ENCODE measurements at places on chromosomes 1 and 21.
A peak's percentile ranks its signal among the peaks of the same experiment; 100 is the strongest.

DNA sequence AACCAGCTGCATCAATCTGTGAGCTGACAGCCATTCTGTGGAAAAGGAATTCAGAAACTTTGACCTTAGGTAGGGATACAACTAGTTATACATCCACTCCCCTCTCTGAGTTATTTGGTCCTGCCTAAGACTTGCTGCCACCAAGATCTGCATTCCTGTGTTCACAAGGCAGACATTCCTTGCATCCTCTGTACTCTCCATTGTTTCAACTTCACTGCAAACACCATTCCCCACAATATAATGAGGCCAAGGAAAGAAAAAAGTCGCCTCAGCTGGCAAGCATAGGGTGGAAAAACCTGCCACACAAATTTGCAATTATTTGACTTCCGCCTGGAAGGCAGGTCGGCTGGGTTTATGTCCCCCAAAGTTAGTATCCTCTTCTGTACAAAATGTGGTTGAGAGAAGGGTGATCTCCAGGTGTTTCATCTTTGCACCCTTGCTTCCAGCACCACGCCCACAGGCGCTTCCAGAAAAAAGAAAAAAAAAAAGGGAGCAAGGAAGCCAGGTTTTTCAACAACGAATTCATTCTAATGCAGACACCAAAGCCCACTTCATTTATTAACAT lies 676 bp upstream of the CTTNBP2NL start:
- no peak for DNase-seq

DNA sequence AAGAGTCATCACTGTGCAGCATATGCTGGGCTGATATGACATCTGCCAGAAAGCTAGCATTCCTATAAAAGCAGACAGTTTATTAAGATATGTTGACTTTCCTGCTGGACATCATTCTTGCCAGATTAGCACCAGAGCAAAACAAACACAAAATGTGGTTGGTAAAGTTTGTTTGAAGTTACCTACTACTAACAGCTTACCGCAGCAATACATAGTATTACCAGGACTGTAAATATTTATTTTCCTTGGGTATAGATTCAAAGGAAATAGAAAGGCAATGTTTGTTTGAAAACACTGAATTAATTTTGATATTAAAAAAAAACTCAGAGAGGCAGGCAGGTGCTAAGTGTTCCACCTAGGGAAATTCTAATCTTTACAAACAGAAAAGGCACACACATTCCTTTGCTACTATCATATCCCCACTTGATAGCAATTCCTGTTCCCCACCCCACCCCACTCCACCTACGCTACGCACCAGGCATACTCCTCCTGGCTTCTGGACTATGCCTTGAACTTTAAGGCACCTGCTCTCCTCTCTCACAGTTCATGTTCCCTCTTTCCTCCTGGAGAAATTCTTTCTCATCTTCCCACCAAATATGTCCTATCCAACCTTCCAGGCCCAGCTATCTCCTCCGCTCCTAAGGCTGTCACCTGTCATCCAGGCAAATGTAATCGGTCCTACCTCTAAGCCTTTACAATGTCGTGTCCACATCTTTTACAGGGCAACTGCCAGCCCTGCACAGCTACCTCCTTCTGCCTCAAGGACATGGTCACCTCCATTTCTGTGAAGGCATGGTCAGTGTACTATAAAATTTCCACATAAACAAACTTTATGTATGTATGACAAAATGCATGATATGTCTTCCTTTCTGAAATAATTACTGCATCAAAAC lies 34.7 kb downstream of the PTPN14 start:
- no peak for DNase-seq

DNA sequence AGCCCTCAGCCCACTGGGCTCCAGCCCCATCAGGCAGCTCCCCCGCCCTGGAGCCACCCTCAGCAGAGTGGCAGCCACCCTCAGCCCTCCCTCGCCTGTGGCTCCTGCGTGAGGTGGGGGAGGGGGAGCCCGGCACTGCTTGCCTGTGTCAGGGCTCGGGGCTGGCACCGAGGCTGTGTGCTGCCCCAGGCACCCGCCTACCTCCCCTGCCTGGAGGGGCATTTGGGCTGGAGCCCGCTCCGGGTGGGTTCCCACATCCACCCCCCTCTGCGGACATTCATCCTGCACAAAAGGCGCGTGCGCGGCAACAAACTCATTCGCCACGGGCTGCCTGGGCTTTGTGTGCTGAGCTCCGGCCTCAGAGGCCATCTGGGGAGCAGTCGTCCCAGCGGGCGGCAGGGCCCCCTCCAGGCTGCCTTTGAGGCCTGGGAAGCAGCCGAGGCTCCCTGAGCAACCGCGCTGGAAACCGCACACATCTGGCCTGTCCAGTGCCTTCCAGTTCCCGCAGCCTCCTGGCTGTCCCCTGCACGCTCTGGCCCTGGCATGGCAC lies 12.6 kb upstream of the TNFRSF14 start:
- DNase-seq = no peak

DNA sequence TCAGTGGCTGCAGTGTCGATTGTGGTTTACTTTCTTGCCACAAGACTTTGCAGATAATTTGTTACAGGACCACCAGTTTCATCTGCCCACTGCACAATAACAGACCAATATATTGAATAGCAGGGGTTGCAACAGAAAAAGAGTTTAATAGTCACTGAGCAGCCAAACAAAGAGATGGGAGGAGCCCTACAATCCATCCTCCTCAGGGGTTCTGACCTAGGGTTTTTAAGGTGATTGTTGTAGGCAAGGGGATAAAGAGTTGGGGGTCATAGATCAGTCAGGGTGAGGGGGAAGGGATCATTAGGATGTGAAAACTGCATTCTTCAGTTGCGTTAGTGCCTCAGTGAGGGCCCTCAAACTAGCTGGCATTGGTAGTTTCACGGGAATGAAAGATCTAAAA lies 110.7 kb upstream of the OLFM3 start:
- no peak for DNase-seq

DNA sequence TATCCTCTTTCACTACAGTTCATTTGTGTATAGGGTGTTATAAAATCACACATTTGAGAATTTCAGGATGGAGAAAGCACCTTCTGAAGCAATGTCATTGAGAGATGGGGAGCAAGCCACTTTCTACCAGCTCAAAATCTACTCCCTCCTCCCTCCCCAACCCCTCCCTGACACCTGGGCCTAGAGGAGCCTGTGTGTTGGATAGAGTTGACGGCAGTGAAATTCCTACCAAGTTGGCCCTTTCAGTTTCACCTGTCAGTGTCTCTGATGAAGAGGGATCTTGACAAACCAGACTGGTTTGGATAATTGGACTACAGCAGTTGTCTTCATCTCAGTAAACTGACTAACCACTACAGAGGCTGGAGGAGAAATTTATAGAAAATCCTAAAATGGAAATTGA lies 125.0 kb upstream of the HOOK1 start:
- no peak for DNase-seq

- DNase-seq = no peak
Observed at GRCh38 chr1:182246783-182247182, 144.8 kb downstream of the GLUL start.

DNA sequence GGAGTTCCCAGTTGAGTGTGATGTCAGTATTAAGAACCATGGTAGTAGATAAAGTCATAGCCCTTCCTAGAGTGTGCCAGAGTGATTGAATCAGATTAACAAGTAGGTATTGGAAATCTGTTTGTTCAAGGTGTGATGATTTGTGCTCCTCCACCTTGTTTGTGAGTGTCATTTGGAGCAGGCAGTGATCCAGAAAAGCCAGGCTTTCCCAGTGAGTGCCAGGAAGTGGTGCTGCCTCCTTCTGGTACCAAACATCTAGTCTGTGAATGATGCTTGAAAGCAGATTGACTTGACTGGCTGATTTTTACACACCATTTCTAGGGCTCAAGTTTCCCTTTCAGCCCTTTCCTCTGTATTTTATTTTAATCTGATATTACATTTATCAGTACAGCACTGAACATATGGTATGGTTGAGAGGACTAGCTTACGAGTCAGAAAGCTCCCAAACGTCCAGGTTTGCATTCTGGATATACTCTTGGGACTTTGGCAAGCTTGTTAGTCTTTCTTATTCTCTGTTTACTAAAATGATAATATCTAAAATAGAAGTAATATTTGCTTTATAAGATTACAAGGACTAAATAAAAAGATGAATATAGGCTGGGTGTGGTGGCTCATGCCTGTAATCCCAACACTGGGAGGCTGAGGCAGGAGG lies 100.7 kb downstream of the PATJ start:
- no peak for DNase-seq

DNA sequence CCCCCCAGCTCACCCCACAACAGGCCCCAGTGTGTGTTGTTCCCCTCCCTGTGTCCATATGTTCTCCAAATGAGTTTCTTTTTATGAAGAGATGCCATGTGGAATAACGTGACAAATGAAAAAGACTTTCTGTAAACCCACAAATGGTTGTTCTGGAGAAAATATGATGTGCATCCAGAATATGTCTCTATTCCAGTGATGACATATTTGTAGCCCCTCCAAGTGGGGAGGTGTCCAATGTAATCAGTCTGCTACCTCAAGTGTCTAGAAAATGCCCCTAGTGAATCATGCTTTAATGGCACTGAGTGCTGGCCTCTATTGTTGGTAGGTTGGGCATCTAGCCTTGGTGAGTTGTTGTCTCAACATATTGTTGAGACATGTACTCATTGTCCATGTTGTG lies 179.6 kb downstream of the KCNK2 start:
- DNase-seq = no peak

- no peak for DNase-seq
Observed at GRCh38 chr1:115228191-115228590, 109.9 kb downstream of the NGF start.

GRCh38 chr1:869499-870244 lies 54.1 kb upstream of the SAMD11 start:
- DNase-seq = peak; percentile 49

DNA sequence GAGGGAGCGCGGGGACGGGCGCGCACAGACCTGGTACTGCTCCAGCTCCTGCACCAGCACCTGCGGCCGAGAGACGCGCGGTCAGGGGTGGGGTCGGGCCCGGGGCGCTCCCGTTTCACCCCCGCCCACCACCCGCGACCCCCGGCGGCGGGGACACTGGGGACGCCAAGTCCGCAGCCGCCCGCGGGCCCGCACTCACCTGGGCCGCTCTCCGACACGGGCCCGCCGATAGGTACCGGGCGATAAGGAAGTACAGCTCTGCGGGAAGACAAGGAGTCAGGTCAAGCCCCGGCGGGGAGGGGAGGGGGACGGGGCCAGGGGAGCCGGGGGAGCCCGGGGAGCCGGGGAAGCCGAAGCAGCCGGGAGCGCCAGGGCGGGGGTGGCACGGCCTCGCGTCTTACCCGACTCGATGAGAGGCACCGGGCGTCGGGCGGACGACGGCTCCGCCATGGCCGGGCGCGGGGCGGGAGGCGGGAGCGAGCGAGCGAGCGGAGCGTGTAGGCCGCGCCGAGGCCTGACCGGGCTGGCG lies 326 bp downstream of the BRWD1 start:
- no peak for DNase-seq

GRCh38 chr1:54224233-54224632 lies 24.3 kb downstream of the MRPL37 start:
- no peak for DNase-seq

GRCh38 chr1:84090447-84091245 lies 53.4 kb upstream of the PRKACB start:
- DNase-seq = peak; percentile 49

- DNase-seq = no peak
Observed at GRCh38 chr1:233569636-233570035, 44.3 kb upstream of the KCNK1 start.

DNA sequence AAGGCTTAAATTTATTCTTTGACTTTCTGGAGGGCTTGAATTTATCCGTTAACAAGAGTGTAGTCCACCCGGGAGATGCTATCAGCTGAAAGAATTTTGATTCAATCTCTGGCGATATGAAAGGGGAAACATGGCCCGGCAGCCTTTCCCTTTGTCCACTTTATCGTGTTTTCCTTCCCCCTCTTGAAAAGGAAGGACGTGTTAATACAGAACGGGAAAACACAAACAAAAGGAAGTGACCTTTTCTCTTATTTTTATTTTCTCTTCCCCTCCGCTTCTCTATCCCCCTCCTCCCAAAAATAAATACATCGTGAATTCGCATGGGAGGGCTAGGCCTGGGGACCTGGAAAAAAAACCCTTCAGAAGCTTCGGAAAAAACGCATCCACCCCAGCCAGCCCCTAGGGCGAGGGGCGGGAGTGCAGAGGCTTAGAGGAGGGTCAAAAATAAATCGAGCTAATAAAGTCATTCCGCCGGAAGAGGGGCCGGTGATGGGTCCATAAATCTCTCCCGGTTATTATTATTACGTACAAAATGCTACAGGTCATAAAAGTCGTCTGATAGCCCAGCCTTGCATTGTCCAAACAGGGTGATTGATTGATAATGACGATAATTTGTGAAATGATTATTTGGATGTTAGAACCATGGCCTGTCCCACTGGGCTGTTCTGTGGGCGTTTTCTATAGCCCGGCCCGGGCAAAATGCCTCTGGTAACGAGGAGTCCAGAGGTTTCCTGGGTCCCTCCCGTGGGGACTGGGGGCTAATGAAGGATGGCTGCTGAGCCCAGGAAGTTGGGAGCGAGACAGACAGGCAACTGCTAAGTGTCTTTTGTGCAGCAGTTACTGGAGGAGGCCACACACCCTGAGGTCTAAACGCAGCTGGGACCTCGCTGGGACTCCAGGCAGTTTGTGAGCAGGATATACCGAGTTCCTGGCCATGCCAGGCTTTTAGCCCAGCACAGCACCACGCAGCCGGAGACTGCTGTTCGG lies 179.4 kb downstream of the PRDM16 start:
- DNase-seq = no peak

- no peak for DNase-seq
Observed at GRCh38 chr1:24558902-24559791, 3.3 kb downstream of the NCMAP start.

DNA sequence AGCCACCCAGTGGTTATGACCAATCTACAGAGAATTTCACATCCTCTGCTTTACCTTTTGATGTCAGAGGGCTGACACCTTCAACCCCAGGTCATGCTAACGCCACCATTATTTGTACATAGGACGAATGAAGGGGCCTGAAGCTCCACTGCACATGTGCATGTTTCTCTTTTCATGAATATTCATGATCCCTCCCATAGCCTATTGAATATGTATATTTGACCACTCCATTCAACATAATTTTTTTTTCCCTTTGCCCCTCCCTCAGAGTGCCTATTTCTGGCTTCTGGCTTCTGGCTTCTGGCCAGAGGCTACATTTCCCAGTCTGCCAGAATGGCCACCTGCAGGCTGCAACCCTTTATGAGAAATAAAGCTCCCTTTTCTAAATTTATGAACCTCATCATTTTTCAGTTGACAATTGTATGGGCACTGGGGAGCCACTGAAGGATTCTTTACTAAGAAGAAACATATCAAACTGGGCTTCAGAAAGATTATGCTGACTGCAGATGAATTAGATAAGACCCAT lies 406.7 kb downstream of the SIPA1L2 start:
- DNase-seq = no peak

GRCh38 chr1:22331618-22332423 lies 119.8 kb upstream of the ZBTB40 start:
- DNase-seq = no peak

DNA sequence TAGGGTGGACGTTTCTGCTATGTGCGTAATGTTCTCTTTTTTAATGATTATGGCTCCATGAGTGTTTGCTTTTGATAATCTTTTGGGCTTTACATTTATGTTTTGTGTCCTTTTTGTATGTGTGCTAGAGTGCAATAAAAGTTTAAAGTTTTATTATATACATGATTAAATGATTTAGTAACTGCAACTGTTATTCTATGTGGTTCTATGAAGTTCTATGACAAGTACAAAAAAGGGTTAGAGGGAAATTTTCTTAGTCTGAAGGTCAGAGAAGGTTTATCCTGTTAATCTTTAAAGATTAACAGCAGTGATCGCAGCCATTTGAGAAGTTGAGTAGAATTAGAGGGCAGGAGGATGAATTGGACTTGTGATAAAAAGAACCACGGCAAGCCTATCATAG lies 386.4 kb upstream of the CHRM3 start:
- DNase-seq = no peak

GRCh38 chr1:235018161-235018560 lies 110.5 kb downstream of the TOMM20 start:
- DNase-seq = no peak
